ENCODE measurements at places on chromosomes 7 and 10.
A peak's percentile ranks its signal among the peaks of the same experiment; 100 is the strongest.

DNA sequence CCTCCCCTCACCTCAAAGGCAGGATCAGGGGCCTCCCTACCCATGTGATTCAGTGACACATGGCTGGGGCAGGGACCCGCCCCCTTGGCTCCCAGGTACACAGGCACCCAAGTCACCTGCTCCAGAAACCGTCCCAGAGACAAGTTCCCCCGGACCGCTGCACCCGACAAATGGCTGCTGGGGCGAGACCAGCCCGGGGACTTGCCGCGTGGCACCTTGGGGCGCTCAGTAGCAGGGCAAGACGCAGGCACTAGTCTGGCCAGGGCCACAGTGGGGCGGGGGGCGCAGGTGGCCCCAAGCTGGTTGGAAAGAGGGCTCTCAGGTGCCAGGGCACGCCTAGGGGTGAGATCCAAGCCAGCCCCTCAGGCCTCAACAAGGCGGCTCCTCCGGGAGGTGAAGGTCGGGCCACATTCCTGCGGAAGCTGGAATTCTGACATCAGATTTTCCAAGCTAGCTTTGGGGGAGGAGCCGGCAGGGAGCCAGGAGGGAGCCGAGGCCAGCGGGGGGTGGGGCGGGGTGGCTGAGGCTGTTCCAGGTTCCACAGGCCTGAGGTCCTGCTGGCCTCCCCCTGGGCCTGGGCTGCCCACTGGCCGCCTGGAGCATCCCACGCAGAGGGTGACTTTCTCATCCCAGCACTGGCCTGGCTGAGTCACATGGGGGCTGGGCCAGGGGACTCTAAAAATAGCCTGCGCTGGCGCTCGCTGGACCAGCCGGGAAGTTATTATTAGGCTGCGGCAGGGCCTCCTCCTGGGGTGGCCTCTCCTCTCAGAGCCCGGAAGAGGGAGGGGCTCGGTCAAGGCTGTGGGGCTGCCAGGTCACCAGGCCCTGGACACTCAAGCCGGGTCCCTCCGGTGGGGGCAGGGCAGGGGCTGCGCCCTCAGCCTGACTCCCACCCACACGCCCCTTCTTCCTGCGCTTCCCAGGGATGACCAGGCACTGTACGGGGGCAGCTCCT lies 20.5 kb upstream of the INPP5A start:
- no peak for DNase-seq

DNA sequence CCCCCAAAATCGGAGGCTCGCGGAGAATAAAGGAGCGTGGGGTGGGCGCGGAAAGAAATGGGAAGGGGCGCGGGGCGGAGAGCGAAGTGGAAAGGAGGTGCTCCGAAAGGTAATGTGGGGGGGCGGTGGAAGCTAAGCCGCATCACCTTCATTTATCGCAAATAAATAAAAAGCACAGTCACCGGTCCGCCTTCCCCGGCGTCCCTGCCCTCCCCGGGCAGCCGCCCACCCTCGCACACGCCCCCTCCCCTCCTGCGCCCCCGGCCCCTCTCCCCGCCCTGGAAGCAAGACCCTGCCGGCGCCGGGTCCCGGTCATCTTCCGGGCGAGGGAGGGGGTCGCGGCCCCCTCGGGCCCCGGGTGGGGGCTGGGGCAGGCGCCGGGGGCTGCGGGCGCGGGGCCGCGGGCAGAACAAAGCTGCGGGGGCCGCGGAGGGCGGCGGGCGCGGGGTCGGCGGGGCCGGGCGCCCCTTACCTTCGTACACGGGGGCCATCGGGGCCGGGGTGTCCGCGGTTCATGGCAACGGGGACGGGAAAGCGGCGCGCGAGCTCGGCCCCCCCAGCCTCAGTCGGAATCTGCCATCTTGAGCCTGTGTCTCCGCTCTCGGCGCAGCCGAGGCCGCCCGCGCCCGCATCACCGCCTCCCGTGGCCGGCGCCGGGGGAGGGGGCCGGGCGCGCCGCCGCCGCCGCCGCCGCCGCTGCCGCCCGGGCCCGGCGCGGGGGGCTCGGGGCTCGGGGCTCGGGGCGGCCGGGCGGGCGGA lies 486 bp downstream of the HIPK2 start:
- DNase-seq: no peak

DNA sequence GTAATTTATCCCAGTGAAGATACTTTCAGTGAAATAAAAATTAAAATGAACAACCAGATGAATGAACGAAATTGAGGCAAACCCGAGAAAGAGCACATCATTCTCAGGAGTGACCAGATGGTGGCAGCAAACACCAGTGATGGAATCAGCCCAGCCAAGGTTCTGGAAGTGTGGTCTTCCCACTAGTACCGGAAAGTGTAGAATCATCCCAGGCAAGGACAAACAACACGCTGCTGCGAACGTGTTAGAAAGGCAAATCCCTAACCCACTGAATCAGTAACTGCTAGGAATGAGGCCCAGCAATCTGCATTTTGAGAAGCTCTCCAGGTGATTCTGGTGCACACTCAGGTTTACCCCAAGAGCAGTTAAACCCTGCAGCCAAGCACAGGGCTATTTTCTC lies 15.5 kb upstream of the SLC18A3 start:
- peak; percentile 27 for DNase-seq

DNA sequence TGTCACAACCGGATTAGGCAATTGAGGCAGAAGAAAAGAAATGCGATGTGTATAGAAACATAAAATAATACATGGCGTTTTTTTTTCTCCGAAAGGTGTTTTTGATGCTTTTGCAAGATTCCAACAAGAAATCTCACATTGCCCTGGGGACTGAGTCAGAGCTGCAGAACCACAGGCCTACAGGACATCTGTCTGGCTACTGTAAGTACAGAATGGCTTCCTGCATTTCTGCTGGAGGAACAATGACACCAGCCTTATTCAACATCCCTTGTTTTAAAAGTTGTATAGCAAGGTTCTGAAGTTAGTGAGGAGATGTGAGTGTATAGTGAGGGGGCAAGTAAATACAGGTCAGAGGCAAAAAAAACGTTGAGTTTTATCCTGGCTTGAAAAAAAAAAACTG lies 256.4 kb downstream of the ABCA13 start:
- no peak for DNase-seq

DNA sequence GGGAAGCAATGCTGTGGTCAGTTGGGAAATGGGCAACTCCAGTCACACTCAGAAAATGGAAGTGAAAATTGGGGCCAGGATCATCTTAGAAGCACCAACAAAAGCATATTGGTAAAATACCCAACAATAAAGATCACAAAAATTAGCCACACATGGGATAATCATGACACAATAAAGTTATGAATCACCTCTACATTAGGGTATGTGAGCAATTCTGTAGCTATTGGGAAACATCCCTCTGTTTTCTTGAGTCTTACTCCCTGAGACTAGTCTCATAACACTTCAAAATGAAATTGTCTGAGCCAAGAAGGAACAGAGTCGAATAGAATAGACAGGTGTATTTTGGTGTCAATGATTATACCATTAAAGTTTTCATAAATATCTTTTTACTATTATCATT lies 178.3 kb downstream of the DYNC1I1 start:
- DNase-seq: no peak

DNA sequence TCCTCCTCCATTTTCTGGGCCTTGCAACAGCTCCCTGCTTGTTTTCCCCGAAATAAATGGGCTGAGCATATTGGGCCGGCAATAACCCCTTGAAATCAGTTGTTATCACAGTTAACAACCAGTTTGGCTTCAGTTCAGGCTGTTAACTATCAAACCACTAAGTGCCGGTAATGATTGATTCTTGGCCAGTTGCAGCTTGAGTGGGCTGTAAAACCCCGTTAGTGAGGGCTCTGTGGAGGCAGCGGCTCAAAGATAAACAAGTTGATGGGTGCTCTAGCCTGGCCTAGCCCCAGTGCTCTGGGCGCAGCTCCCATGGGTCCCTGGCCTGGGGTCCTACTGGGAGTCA lies 8.3 kb downstream of the FGF8 start:
- DNase-seq: no peak

DNA sequence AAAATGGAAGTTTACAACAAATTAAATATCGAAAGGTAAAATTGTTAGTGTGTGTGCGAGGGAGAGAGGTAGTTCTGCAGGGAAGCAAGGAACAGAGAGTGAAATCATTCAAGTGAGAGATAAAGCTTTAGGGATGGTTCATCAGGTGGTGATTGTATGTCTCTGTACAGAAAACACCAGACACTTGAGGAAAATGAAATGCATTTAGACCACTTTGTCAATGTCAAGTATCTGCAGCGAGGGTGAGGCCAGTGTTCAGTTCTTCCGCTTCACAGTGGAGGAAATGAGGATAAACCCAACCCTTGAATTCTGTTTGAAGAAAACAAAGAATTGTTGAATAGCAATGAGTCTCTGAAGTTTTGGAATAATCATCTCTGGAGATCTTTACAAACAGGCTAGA lies 14.4 kb upstream of the ITGB1 start:
- DNase-seq: no peak

DNA sequence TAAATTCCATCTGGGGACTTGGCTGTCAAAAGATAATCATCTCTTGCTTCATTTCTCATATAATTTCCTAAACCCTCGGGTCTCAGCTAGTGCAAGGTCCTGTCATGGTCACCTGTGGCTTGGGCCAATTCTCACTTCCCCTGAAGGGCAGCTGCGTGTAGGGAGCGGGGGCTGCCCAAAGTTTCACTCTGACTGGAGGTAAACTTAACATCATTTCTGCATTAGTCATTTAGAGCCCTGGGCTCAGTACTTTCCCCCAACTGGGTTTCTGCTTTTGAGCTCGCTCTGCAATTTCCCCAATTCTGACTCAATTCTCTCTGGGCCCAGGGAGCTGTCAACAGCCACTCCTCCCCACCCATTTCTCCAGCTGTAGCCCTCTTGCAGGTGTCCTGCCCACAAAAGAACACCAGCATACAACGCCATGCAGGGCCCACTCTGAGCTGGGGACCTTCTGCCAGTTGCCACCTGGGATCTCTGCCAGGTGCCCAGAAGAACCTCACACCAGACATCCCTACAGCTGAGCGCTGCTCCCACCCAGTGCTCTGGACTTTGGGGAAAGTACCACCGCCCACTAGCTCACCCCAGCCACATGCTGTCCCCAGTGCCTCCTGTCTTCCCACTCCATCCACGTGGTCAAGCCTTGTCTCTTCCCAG lies 37.9 kb downstream of the VOPP1 start:
- no peak for DNase-seq

DNA sequence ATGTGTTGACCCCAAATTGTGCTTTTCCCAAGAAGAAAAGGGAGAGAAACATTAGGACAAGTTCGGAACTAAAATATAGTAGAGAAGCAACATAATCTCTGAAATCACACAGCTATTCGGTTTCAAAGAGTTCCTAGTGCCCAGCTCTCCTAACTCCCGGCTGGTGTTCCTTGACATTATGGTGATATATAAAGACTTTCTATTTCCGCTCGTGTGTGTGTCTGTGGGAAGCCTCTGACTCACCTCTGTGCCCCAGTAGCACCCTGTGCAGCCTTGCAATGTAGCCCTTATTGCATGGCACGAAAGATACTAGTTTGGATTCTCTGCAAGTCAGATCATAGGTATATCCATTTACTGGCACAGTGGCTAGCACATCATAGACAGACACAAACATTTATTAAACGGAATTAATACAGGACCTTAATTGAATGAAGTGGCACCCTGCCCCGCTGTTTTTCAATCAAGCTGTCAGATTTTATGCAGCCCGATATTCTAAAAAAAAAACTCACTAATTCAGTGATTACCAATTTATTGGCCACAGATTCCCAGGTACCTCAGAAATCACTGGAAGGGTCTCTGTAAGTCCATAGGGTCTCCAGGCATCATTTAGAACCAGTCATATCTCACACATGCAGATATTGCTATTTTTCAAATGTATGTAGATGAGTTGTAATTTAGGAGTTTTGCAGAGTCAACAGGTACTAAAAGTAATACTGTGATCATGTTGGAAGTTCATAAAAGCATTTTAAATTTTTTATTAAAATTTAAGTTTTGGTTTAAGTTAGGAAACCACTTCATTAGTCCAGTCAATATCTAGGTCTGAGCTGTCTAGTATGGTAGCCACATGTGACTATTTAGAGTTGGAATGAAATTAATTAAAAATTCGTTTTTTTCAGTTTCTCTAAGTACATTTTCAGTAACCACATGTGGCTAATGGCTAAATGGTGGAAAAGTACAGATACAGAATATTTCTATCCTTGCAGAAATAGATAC lies 43.3 kb downstream of the SFTPD start:
- DNase-seq: no peak

- DNase-seq: no peak
These were observed 52.1 kb downstream of the POLL start for GRCh38 chr10:101535949-101536348.

DNA sequence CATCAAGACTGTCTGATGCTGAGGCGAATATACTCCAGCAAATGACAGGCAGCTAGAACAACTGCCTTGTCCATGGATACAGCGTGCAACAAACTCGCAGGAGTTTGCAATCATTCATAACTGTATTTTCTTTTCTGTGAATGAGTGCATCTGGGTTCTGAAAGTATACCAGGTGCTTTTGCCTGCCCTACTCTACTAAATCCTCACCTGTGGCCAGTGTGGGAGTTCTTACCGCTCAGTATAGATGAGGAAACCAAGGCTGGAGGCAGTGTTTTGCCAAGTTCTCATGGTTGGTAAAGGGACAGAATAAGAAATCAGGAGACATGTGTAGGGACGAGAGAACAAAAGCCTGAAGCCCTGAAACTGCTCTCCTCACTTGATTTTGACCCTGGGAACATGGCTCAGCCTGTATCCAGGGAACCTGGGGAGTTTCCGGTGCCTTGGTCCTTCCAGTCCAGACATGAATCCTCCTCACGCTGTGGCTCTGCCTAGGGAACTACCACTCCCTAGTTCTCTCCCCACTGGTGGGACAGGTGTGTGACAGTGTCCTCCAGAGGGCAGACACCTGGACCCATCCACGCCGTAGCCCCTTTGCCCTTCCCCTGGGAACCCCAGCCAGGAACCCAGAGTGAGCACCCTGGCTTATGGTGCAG lies 142.0 kb downstream of the CDH23 start:
- no peak for DNase-seq

DNA sequence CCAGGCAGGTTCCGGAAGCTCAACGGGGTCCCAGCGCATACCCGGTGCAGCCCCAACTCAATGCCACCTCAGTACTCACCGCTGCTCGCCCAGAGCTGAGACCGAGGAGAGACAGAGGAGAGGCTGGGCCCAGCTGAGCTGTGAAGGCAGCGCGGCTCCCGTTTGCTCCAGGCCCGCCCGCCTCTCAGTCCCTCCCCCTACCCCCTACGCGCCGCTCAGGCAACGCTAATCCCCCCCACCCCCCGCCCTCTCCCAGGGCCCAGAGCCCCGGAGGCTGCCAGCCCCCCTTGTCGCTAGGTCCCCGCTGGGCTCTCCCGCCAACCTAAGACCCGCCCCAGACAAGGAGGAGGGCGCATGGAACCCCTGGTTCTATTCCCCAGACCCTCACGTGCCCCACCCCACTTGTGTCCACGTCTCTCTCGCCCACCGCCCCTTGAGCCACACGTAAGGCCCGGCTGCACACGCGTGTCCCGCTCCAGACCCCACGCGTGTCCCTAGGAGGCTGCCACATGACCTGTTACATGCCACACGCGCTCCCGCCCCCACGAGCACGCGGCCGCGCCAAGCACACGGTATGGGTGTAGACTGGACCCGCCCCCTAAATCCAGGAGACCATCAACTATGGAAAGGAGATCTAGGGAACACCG lies at the start of gene PSD:
Gene PSD, minus strand, starts transcription at position 164 of the 647 bp plus-strand sequence. CDS start 1,747 bp downstream, outside the sequence.
- DNase-seq: peak; percentile 34

DNA sequence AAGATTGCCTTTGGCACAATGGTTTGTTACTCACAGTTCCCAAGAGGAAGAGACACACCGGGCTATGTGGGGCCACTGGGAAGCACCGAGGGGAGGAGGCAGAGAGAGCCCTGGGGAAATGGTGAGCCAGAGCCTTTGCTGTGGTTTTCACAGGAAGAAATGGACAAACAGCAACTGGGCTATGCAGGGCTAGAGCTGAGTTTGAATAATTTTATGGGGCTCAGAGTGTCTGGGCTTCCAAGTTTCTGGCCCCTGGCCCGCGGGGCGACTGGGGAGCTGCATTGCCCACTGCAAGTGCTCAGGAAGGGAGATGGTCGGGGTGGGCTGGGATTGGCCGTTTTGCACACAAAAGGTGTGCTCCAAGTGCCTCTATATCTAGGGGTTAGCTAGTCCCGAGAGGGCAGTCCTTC lies 92.6 kb downstream of the CHST15 start:
- no peak for DNase-seq

Data from NCI-H748 treated with DMSO at 0.1 percent for 48 hours (cell line).